ENCODE measurements at places on chromosomes 2 and 18.

GRCh38 chr2:236403125-236403524, 138.9 kb upstream of the ASB18 start:
- DNase-seq: no peak

- no peak for DNase-seq
Observed at GRCh38 chr2:28598484-28598883, 102.6 kb downstream of the PLB1 start.

GRCh38 chr2:133072837-133073694, 403.1 kb upstream of the LYPD1 start:
- no peak for DNase-seq

DNA sequence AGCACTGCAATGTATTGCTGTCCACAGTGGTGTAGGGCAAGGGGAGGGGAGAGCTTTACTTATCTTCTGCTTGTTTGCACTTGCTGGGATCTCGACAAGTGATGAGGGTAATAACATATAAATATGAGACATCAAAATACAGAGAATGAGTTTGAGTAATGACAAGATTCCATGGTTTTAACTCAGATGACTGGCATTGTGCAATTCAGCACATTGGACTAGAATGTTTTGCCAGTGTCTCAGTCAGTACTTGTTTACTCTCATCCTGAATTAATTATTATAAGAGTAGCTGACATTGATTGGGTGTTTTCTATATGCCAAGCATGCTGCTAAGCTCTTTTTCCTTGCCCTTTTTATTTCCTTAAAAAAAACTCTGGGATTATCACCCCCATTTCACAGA, 306.7 kb upstream of the MMADHC start:
- no peak for DNase-seq

DNA sequence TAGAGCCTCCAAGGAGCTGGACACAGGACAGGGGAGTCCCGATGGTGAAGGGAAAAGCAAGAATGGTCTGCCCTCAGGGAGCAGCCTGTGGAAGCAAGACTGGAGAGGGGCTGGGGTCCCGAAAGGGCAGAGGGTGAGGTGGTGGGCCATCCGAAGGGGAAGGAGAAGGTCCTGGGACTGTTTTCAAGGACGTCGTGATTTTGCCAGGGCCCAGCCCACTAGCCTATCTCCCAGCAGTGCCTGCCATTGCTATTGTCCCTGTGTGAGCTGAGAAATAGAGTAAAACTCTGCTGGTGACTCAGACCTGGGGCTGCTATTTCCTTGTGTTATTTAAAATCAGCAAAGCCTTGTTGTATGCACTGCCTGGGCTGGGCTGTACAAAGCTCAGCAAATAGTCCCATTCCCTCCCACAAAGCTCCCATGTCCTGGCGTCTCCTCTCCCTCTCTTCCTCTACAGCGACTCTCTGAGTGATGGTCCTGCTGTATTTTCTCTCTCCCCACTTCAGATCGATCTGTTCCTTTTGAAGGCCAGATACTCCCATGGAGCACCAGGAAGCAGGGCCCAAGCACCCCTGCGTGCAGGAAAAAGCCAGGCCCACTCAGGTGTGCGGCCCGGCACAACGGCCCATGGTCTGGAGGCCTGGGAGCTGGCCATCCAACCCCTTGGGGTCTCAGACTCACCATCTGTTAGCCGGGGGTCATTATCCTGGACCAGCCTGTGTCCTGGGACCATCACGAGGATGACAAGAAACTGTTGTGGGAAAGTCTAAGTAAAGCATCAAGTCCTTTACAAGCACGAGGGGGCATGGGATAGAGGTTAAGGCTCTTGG, 65.0 kb upstream of the OTOF start:
- DNase-seq: no peak

- no peak for DNase-seq
Observed at GRCh38 chr2:120612931-120613330, 122.7 kb upstream of the GLI2 start.

GRCh38 chr18:34707670-34708069, 2.4 kb upstream of the DTNA start:
- no peak for DNase-seq

DNA sequence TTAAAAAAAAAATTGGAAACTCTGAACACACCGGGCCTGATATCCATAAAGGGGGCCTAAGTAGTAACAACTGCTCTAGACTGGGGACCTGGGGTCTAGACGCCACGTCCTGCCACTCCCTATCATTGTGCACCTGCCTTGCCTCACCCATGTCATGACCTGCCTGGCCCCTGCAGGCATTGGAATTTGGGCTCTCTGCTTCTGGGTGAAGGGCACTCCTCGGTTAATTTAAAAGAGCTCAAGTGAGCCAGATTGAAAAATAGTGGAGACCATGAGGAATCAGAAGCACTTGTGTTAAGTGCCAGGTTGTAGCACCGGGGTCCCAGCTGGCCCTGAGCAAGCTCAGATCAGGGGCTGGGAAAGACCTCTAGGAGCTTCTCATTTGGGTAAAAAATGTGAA, 48.1 kb downstream of the SLC4A1AP start:
- no peak for DNase-seq

DNA sequence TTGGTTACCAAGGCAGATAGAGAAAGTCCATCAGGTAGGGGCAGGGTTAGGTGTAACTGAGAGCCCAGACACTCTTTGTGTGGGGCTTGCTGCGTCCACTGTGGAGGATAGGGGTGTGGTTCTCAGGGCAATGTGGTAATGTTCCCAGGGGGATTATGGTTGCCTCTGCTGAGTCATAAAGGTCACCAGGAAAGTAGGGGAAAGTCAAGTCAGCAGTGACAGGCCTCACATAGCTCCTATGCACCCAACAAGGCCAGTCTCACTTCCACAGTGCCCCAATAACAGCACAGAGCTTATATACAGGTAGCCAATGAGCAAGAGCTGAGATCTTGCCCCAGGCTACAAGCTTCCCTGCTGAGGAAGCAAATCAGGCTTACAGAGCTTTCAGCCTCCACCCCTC, 1438.0 kb upstream of the ZEB2 start:
- no peak for DNase-seq

GRCh38 chr18:21342372-21342771, 100.3 kb downstream of the GREB1L start:
- no peak for DNase-seq

DNA sequence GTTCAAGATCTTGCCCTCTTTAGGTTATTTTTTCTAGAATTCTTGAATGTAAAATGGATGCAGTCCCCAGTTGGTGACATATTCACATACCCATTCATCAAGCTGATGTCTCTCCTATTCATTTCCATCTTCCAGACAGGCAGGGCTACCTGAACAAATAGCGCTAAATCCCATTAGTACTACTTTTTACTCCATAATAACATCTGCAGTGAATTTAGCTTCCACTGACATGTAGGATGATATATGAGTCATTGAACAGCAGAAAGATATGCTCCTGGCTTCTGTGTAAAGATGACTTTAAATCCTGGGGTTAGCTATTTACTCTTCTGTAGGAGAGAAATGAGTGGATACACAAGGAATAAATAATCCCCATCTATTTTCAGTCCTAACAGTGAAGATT, 194.7 kb downstream of the RND3 start:
- DNase-seq: no peak

DNA sequence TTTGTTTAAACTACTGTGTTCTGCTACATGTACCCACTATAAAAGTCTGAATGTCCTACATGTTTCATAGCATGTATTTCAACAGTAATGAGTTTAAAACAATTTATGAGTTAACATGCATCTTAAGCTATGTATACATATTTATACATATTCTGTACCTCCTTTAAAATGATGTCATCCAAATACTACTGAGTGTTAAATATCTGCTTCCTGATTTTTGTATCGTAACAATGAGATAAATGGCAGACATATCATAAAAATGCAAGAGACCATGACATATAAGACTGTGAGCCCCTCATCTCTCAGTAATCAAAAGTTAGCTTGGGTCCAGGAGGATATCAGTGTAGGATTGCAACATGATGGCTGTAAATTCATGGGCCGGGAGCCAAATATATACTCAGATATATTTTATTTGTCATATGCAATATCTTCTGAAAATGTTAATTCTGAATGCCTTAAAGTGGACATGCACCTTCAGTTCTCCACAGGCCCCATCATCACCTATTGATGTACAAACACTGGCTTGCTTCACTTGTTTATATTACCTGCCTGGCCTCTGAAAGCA, 3.6 kb downstream of the COL5A2 start:
- no peak for DNase-seq

DNA sequence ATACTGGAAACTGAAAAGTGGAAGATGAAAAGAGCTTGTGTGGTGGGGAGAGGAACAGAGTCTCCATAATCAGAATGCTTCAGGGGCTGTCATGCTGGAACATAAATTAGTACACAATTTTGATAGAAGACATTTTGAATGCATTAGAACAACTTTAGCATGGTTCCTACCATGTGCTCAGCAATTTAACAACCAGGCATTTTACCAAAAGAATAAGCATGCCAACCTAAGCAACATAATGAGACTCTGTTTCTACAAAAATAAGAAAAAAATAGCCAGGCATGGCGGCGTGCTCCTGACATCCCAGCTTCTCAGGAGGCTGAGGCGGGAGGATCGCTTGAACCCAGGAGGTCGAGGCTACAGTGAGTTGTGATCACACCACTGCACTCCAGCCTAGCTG, 40.5 kb upstream of the TMEM18 start:
- DNase-seq: no peak

DNA sequence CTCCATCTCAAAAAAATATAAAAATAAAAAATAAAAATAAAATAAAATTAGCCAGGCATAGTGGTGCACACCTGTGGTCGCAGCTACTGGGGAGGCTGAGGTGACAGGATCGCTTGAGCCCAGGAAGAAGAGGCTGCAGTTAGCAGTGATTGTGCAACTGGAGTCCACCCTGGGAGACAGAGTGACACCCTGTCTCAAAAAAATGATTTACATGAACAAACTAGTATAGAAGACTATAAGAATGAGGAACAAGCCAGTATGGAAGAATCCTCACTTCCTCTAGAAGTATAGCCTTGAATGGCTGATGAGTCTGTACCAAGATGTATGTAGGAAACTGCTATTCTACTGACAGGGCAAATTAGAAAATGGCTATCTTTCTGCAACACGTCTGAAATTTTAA, 10.9 kb downstream of the YES1 start:
- DNase-seq: no peak

DNA sequence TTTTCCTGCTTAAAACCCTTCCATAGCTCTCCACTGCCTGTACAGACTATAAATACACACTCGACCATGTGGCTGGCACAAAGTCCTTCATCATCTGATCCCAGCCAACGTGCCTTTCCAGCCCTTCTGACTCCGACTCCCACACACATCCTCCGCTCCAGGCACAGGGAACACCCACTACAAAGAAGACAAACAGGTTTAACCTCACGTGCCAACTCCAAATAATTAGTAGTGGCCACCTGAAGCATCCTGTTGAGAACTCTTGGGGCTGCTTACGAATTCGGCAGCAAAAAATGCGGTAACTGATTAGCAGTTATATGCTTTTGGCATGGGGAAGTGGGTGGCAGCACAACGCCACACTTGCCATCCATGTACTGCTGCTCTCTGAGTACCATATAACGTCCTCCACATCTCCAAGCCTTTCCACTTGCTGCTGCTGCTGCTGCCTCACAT, 12.1 kb downstream of the SPIRE1 start:
- DNase-seq: no peak

DNA sequence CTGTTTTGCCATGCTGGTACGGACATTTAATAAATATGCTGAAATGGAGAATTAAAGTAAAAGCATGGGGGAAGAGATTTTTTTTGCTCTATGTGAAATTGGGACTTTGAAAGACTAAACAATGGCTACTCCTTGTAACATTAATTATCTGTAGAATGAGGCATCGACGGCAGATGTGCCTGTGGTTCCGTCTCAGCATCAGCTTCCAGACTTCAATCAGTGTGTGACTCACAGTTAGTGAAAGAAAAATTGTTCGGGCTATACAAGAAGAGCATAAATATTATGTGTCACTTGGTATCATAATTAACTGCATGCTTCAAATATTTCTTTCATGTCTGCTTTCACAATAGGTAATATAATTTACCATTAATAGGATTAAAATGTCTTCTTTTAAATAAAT, 117.0 kb upstream of the SMIM21 start:
- DNase-seq: no peak

DNA sequence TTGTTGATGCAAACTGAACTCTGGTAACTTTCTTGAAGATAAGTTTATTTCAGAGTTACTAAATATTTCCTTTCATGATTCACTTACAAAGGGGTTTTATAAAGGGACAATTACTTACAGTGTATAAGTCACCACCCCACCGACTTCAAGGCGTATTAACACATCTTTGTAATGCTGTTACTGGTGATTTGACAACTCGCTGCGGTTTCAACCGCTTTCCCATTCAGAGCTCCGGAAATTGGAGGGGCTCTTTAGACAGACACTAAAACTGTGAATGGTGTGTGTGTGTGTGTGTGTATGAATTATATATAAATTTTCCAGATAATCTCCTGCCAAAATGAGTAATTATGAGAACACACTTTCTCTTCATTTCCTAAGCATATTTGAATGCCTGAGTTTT, 4.9 kb downstream of the TM4SF20 start:
- peak; percentile 63 for DNase-seq

GRCh38 chr2:217121565-217121964, 261.7 kb upstream of the TNP1 start:
- no peak for DNase-seq

DNA sequence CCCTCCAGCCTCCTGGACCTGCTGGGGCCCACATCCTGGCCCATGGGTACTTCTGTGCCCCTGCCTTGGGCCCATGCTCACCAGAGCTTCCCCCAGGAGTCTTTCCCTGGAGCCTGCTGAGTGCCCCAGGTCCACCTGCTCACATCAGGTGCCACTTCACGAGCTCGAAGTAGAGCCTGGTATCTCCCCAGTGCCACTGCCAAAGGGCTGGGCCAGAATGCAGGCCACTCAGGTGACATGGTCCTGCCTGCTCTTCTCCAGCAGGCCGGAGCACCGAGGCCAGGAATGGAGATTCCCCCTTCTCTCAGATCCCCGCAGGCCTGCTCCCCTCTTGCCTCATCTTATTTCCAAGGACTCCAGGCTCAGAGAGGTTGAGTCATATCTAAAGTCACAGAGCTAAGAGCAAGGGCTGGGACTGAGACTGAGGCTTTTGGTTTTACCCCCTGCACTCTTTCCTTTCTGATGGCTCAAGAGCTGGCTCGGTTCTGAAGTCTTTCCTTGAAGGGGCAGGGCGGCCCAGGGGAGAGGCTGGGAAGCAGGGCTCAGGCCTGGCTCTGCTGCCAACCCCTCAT, 79.2 kb downstream of the HS1BP3 start:
- DNase-seq: no peak

DNA sequence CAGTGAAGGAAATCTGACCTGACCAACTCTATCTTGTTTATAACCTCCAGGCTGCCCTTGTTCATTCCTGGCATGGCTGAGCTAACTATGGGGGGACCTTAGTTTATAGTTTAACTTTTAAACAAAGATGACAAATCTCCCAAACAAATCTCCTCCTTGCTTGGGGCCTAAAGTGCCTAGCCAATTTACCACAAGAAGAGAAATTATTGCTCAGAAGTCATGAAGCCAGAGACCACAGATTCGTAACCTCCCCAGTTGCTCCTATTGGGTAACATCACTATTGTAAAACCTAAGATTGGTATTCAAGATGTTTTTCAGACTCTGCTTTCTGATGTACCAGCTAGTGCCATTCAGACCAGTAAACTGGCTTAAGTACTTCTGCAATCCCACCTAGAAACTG, 649.4 kb upstream of the SLC8A1 start:
- no peak for DNase-seq

GRCh38 chr2:209901172-209901571, 101.3 kb upstream of the RPE start:
- DNase-seq: no peak

All from stimulated activated CD4-positive, alpha-beta T cell treated with anti-CD3 and anti-CD28 coated beads, Interleukin-15, amount 100 ng/mL, for 24 hours (primary cell).